Kasumi-1 (cell line): ENCODE measurements at places on chromosomes 13 and 19.

- DNase-seq, result peak; percentile 49
Observed at GRCh38 chr13:76667551-76667950, 218.7 kb downstream of the KCTD12 start.

DNA sequence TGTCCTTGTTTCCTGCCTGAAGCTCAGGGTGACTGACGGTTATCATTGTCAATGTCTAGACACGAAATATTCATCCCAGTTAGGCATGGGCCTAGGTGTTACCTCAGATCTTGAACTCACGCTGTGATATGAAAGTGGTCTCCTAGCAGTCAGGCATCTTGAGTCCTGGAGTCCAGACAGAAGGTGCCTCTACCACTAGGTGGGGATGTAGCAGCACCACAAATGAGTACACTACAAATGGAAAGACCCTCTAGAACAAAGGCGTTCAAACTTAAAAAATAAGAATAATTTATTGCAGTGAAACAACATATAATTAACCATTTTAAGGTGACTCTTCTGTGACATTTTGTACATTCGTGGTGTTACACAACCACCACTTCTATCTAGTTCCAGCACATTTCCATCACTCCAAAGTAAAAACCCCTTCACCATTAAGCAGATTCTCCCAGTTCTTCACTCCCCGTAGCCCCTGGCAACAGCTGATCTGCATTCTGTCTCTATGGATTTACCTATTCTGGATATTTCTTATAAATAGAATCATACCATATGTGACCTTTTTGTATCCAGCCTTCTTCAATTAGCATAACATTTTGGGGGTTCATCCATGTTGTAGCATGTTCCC lies 11.9 kb upstream of the FRY start:
- peak; percentile 58 for DNase-seq

DNA sequence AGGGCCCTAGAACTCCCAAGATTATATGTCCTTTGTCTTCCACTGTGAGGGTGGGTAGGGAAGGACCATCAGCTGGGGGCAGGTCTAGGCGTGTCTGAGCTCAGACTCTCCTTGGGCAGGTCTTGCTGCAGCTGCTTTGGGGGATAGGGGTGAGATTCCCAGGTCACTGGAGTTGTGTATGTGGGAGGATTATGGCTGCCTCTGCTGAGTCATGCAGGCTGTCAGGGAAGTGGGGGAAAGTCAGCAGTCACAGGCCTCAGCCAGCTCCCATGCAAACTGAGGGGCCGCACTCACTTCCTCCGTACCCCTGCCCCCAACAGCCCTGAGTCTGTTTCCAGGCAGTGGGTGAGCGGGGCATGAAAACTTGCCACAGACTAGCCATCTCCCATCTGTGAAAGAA lies 600.8 kb downstream of the DIAPH3 start:
- DNase-seq, result no peak

- peak; percentile 46 for DNase-seq
Observed at GRCh38 chr19:41886761-41887710, 4.1 kb downstream of the ARHGEF1 start.

- no peak for DNase-seq
Observed at GRCh38 chr13:109272595-109273325, 513.6 kb downstream of the IRS2 start.

DNA sequence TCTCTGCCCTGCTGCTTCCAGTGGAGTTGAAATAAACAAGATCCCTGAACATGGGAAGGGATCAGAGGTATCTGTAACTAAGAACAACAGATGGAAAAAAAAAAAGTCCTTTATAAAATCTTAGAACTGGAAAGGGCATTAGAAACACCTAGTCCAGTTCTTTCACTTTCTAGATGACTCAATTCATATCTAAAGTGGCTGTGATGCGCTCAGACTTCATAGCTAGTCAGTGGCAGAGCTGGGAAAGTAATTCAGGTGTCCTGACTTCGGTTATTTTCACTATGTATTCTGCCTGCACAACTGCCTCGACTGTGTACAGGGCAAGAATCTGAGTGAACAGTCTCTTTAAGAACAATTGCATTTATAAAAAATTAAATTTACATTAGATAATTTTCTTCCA lies 151.8 kb upstream of the TMTC4 start:
- DNase-seq, result no peak

DNA sequence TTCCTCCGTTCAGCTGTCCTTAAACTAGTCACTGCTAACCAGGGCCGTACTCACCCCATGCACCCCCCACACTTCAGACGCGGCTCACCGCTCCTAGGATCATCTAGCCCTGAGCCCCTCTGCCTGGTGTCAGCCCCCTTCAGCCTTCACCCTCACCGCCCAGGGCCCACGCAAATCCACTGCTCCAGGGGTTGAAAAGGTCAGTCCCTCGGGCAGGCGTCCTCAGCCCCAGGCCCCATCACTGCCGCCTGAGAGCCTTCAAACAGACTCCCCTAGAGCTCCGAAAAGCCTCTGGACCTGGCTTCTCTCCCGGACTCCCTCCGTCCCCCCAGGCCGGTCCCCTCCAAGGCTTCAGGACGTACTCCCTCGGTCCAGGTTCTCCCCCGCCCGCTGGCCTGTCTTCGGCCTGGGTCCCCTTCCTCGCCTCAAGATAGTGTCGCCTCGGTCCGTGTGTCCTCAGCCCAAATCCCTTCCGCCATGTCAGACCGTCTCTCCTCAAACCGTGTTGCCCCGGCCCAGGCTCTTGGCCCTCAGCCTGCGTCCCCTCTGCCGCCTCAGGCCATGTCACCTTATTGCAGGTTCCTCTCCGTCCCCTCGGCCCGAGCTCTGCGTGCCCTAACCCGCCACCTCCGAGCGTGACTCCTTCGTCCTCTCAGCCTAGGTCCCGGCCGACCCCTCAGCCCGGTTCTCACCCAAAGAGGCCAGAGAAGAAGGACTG lies 553 bp downstream of the NAPA start:
- DNase-seq, result no peak

GRCh38 chr19:31616031-31616430 lies 266.8 kb upstream of the TSHZ3 start:
- DNase-seq, result no peak

- DNase-seq, result no peak
Observed at GRCh38 chr13:80040196-80040980, 300.5 kb downstream of the SPRY2 start.

DNA sequence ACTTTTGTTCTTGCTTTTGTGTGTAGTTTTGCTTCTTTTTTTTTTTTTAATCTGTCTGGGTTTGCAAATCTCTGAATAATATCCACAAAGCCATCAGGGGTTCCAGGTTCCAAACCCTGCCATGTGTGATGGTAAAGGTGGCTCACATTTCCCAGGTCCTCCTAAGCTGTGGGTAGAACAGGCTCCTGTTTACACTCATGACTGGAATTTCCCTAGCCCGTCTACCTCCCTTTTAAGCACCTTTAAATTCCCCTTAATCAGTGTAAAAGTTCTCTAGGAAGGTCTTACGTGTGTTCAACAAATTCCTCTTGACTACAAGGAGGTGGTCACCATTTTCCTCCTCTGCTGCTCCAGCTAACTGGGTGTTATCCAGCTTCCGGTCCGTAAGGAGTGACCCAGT lies 62.8 kb downstream of the EFNB2 start:
- DNase-seq, result no peak
